Activated naive CD4-positive, alpha-beta T cell treated with anti-CD3 and anti-CD28 coated beads, Interleukin-2, amount 50 U/mL, for 72 hours (primary cell): ENCODE measurements at places on chromosomes 4 and X. TPM values are rescaled to one million over a fixed set of nuclear protein-coding genes. Genes with fewer than 3 reads are reported as not detected.

Gene SSX2
- not detected for total RNA-seq

Gene OSTC
- total RNA-seq: 59.1 TPM

Gene PITX2
- total RNA-seq: not detected

Gene COL25A1
- total RNA-seq: not detected

Gene ZFYVE28
- total RNA-seq: 9.9 TPM

Gene CT45A3
- total RNA-seq: not detected

Gene CDX4
- not detected for total RNA-seq

Gene KCNE5
- total RNA-seq: 0.51 TPM

Gene NFKB1
- 149 TPM for total RNA-seq

Gene CXCL6
- not detected for total RNA-seq
